ENCODE measurements at places on chromosomes 11 and 22. TPM values are rescaled to one million over a fixed set of nuclear protein-coding genes. Genes with fewer than 3 reads are reported as not detected.

The RIC3 gene
- total RNA-seq = 72.9 TPM

The SNX32 gene
- total RNA-seq = 7.6 TPM

The LSP1 gene
- total RNA-seq = 1.2 TPM

The CRYBB2 gene
- total RNA-seq = not detected
